ENCODE measurements at places on chromosomes 6 and 20.

DNA sequence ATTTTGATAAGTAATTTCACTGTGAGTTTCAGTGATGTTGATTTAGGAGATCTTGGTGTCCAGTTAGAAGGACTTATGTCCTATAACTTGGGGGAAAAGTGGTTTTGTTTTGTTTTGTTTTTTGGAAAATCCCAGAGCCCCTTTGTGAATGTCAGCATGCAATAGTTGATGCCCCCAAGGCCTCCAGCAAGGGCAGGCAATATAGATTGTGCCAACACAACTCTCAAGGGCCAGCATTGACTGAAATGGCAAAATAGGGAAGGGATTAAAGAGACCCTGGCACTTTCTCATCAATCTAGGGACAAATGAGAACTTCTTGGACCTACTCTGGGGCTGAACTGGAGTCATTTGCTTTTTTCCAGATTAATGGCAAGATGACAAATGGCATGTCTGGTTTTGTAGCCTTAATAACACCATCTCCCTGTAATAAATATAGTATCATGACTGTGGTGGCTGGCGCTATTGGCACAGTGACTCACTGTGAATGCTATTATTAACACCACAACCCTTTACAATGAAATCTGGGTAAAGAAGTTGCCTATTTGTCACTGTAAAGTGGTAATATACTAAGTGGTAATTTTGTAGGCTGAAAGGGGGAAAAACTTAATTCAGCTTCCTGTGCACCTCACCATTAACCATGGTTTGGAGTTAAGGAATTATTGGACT is 51.8 kb downstream of the ABRACL start:
- no peak for DNase-seq

DNA sequence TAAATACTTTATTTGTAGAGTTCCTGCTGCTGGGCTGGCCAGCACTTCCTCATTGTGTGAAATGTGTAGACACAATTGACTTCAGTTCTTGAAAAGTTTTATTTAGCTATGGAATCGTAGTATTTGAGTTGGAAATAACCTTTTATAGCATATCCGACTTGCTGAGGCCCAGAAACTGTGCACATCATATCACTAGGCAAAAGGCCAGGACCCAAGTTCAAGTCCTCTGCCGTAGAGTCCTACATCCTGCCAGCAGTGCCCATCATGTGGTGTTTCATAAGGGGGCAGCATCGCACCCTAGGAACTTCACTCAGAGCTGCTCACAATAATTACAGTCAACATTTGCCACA is 207.7 kb upstream of the SNX9 start:
- DNase-seq = no peak

- peak; percentile 11 for DNase-seq
Measured at GRCh38 chr20:25283221-25283951, 35.5 kb downstream of the PYGB start.

GRCh38 chr6:139126255-139126654 is 8.6 kb upstream of the HECA start:
- peak; percentile 24 for DNase-seq

DNA sequence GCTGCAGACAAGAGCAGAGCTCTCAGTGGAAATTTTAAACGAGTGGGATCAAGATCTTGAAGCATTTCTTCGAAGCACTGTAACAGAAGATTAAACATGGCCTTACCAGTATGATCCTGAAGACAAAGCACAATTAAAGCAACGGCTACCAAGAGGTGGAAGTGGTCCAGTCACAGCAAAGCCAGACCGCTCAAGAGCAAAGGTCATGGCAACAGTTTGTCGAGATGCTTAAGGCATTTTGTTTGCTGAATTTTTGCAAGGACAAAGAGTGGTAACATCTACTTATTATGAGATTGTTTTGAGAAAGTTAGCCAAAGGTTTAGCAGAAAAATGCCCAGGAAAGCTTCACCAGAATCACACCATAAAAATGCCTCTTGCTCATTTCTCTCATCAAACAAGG is 153.4 kb upstream of the CARMIL1 start:
- DNase-seq = no peak

DNA sequence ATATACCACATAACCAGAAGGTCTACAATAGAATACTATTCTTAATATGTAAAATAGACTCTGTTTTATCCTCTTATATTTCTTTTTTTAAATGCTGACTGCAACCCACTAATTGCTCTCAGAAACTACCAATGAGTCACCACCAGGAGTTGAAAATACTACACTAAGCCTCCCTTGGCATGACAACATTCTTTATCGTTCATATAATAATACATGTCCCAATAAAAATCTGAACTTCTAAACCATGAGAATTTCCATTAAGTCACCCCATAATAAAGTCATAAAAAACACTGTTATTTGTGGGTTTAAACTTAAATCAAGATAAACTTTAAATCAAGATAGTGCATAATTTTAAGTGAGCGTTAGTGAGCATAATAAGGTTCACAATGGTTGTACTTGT is 4.2 kb downstream of the HACE1 start:
- DNase-seq = no peak

DNA sequence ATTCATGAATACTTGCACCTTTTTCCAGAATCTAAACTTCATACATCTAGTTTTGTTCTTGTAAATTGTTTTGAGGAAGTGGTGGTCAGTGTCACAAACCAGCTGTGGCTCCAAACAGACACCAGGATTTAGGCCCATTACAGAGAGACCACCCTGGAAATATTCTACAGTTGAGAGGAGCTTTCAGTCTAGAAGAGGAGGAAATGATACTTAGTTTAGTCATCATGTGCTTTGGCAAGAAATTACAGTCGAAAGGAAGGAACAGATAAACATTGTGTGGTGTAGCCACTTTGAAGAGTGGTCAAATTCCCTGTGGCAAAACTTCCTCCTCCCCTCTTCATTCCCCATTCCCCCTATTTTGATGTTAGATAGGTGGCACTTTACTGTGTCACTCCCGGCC is 15.7 kb downstream of the DCBLD1 start:
- DNase-seq = no peak

DNA sequence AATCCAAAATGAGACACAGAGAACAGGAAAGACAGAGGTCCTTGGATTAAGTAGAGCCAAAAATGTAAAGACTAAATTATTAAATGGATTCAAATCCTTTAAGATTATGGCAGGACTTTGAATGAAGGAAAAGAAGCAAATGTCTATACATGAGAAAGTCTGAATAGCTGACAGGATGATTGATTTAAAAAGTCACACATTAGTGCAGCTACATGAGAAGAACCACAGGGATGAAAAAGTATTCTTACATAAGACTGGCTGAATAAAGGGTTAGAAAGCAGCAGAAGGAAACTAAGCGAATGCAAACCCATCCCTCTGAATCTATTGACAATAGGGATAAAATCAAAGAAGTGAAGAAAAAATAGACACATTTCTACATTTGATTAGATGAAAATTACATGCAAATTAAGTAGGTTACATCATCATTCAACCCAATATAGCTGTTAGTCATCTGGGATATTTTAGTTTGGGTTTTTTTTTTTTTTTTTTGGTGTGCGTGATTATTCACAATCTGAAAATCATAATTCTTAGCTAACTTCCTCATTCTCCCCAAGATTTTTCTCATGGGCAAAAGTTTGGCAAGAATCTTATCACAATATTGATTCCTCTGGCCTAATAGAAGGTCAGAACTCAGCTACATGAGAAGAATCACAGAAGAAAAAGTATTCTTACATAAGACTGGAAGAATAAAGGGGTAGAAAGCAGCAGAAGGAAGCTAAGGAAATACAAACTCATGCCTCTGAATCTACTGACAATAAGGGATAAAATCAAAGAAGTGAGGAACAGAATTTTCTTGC is 845.4 kb downstream of the HACE1 start:
- DNase-seq = no peak

GRCh38 chr6:168598251-168599117 is 157.5 kb downstream of the SMOC2 start:
- no peak for DNase-seq

DNA sequence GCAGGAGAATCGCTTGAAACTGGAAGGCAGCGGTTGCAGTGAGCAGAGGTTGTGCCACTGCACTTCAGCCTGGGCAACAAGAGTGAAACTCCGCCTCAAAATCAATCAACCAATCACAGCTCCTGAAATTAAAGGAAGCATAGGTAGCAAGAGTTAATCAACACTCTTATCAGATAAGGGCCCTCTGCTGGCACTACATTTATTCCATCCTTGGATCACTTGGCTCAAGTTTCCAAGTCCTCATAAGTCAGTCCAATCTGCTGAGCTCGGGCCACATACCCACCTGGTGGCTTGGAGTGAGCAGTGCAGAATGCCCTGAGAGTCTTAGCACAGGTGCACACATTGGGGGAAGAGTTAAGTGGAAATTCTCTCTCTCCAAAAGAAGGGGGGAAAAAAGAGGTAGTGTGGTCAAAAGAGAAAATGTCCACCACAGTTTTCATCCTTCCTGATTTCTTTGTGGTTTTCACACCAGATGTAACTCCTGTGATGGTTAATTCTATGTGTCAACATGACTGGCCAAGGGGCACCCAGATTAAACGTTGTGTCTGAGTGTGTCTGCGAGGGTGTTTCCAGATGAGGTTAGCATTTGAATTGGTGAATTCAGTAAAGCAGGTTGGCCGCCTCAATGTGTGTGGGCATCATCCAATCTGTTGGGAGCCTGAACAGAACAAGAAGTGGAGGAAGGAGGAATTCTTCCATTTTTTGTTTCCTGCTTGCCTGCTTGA is 14.2 kb upstream of the FAM8A1 start:
- DNase-seq = no peak

DNA sequence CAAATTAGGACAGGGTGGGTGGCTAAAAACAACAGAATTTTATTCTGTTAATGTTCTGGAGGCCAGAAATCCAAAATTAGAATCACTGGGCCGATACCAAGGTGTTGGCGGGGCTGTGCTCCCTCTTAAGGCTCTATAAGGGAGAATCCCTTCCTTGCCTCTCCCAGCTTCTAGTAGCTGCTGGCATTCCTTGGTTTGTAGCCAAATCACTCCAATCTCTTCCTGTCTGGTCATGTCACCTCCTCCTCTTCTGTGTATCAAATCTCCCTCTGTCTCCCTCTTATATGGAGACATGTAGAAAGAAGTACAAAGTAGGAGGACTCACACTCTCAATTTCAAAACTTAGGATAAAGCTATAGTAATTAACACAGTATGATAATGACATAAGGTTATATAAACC is 102.9 kb upstream of the SIRPA start:
- no peak for DNase-seq

- peak; percentile 77 for DNase-seq
Measured at GRCh38 chr20:4613718-4614620, 107.7 kb upstream of the PRND start.

DNA sequence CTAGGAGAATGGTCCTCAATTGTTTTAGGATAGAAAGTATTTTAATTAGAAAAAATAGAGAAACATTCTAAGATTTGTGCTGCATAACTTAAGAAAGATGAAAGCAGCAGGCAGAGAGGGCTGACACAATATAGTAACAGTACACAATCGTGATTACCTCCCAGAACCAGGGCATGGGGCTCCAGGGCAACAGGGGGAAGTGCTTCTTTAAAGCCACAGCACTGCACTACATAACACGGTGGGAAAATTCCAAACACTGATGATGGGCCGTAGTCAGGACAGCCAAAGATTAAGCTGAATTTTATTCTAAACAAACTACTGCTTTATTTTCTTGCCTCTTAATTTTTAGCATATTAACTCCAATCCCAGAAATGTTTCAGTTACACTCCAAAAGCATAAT is 14.4 kb downstream of the EXOC2 start:
- DNase-seq = no peak

GRCh38 chr20:46013829-46014516 is 5.3 kb downstream of the MMP9 start:
- peak; percentile 69 for DNase-seq

DNA sequence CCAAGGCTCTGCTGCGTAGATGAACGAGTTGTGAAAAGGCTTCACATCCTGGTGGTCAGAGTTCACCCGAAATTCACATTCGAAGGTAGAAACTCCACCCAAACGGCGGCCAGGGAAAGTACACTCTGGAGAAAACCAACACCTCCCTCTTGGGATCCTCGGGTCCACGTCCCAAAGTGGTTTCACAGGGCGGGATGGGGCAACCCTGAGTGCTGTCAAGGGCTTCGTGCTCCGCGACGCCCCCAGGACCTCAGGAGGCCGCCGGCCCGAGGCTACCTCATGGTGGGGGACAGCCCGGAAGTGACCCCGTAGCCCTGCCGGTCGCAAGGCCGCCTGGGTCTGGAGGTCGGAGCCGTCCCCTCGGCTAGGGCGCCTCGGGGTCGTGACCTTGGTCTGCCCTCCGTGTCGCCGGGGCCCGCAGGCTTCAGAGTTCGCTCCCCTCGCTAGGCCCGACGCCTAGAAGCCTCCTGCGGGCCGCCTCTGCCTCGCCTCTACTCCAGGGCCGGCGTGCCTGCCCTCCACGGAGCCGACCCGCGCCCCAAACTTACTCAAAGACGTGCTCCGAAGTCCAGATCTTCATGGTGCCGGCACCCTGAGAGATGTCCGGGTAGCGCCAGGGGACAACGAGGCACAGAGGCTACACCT is at the start of gene PRELID3B:
PRELID3B (minus strand) TSS at position 636 of the 645 bp plus-strand sequence; CDS start at position 580, 56 bp downstream.
- no peak for DNase-seq

- peak; percentile 60 for DNase-seq
Measured at GRCh38 chr20:58870293-58871014, 17.9 kb downstream of the GNAS start.

DNA sequence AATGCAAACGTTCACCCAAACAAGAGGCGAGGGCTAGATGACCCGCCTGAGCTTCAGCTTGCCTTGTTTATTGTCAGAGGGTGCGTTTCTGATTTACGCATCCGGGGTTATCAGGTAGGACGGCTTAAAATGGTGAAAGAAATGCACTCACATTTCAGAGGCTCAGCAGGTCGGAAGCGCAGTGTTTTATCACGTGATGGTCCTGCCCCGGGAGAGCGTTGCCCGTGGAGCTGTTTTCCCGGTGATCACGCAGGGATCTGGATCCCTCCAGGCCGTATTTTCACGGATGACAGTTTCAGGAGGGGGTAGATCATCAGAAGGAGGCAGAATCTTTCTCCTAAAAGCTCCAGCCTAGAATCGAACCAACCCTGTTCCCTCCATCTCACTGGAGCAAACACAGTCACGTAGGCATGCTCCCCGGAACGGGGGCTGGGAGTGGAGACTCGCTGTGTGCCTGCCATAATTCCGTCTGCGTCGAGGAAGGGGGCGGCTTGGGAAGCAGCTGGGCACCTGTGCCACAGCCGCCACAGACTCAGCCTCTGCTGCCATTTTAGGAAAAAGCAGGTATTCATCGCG is 121.7 kb downstream of the SMOC2 start:
- no peak for DNase-seq

- DNase-seq = no peak
Measured at GRCh38 chr6:110674096-110674495, 141.2 kb downstream of the CDK19 start.

DNA sequence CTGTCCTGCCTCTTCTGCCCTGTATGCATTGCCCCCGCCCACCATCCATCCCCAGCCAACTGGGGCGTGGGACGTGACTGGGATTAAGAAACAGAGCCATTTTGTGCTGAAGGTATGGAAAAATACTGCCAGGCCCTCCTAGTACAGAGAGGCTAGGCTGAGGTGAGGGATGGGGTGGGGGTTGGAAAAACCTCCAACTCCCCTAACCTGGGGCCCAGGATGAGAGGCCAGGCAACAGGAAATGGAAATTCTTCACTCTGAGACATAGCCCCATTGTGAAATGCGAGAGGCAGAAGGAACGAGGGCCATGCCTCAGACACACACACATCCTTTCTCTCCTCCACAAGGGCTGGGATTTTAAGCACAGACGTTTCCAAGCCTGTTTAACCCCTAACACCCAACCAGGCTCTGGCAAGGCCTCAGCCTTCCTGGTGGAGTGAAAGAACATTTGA is 19.9 kb downstream of the KCNK5 start:
- no peak for DNase-seq

Measured in activated CD8-positive, alpha-beta memory T cell treated with anti-CD3 and anti-CD28 coated beads, Interleukin-2, amount 50 U/mL, for 4 hours (primary cell).